ENCODE measurements at places on chromosomes 5 and 9.

- DNase-seq: no peak
Measured at GRCh38 chr5:39186289-39186688, 33.1 kb downstream of the FYB1 start.

GRCh38 chr5:63127054-63127453 is 548.4 kb downstream of the LRRC70 start:
- DNase-seq: no peak

- DNase-seq: peak; percentile 64
Measured at GRCh38 chr9:76394960-76395252, 680 bp upstream of the RFK start.

DNA sequence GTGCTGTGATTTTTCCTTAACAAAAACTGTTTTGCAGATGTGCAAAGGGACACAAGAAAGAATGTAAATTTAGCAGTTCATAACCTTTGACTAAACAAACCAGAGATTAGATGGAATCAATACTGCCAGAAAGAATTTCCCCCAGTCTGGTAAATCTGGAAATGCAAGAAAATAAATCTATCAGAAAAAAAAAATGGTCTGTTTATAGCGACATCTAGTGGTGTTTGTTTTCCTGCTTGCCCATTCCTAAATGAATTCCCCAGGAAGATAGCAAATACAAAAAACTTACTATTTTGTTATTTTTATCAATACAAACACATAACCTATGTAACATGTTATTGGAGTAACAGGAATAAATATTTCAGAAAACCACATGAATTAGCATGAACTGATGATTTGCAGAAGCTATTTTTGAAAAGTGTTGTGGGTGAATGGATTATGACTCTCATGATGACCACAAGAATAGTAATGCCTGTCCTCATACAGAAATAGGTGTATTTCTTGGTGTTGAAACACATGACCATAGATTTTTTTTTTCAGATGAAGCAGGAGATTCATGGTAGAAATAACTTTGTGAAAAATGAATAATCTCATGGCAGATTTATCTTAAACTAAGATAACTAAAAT is 1703.8 kb downstream of the MAT2B start:
- peak; percentile 1 for DNase-seq

- DNase-seq: no peak
Measured at GRCh38 chr9:133634081-133634691, 2.0 kb upstream of the DBH start.

- peak; percentile 70 for DNase-seq
Measured at GRCh38 chr5:77143998-77144836, 57.1 kb upstream of the ZBED3 start.

DNA sequence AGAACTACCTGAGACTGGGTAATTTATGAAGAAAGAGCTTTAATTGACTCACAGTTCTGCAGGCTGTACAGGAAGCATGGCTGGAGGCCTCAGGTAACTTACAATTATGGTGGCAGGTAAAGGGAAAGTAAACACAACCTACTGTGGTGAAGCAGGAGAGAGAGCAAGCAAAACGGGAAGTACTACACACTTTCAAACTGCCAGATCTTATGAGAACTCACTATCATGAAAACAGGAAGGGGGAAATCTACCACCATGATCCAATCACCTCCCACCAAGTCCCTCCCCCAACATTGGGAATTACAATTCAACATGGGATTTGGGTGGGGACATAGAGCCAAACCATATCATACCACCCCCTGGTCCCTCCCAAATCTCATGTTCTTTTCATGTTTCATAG is 58.7 kb upstream of the GPR151 start:
- no peak for DNase-seq

- no peak for DNase-seq
Measured at GRCh38 chr5:66888613-66889012, 292.4 kb downstream of the MAST4 start.

DNA sequence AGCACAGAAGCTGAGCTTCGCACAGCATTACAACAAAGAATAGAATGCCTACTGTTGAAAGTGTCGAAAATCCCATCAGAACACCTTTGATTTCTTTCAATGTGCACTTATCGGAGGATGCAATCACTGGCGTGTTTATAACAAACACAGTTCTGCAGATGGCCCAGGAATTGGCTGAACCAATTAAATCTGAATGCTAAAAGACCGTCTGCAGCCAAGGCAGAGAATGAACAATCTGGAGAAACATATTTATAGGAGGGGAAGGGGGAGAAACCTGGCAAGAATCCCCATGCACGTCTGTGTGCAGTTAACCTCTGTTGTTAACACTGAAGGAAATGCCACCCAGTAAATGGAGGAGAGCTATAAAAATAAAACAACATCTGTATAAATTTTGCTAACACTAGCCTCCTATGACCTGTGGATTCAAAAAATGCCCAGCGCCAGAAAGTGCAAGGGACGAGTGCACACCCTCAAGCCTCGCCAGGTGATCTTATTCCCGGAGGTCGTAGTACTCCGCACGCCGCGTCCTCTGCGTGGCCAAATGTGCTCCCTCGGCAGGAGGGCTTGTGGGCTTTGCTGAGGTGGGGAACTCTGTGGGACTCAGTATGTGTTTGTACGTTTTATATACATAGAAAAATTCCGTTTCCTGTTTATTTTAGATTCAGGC is 56.8 kb downstream of the PTCH1 start:
- DNase-seq: no peak

GRCh38 chr5:102974177-102974576 is 145.8 kb downstream of the GIN1 start:
- no peak for DNase-seq

GRCh38 chr9:87451149-87451548 is 46.5 kb upstream of the DAPK1 start:
- DNase-seq: no peak

GRCh38 chr9:114837923-114838322 is 32.1 kb upstream of the TNFSF15 start:
- no peak for DNase-seq

GRCh38 chr5:149195337-149195887 is 54.1 kb downstream of the ABLIM3 start:
- no peak for DNase-seq

- no peak for DNase-seq
Measured at GRCh38 chr9:15221746-15222145, 85.3 kb downstream of the TTC39B start.

GRCh38 chr9:92740969-92741368 is 23.7 kb downstream of the BICD2 start:
- no peak for DNase-seq

DNA sequence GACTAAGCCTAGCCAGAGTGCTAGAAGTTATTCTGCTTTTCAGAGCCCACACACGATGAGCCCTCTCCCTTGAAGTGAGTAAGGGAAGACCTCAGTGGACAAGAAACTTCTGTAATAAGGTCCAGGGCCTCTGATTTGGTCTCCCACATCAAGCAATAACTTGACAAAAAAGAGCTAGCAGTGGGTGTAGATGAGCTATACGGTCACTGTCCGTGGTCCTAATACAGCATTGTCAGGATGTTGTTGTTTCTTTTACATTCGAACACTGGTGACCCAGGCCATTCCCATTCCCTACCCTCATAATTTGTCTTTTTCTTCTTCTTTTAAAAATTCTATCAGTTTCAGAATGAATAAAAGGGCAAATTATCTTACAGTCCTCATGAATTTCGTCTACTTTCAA is 5.2 kb downstream of the PCSK1 start:
- DNase-seq: no peak

GRCh38 chr5:94239266-94239665 is 379.1 kb downstream of the KIAA0825 start:
- DNase-seq: no peak

DNA sequence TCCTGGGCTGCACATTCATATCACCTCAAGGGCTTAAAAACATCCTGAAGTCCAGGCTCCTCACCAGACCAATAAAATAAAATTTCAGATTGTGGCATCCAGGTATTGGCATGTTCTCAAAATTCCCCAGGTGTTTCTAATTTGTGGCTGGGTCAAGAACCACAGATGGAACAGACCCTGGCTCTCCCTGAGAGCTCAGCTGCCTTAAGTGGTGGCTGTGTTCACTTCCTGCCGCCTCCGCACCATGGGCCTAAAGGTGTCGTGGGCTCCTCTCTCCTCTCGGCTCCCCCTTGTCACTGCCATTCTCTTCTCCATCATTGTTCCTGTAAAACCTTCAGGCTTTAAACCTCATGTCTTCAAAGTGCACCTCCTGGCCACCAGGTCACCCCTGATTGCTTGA is 17.8 kb upstream of the CCNJL start:
- DNase-seq: no peak

DNA sequence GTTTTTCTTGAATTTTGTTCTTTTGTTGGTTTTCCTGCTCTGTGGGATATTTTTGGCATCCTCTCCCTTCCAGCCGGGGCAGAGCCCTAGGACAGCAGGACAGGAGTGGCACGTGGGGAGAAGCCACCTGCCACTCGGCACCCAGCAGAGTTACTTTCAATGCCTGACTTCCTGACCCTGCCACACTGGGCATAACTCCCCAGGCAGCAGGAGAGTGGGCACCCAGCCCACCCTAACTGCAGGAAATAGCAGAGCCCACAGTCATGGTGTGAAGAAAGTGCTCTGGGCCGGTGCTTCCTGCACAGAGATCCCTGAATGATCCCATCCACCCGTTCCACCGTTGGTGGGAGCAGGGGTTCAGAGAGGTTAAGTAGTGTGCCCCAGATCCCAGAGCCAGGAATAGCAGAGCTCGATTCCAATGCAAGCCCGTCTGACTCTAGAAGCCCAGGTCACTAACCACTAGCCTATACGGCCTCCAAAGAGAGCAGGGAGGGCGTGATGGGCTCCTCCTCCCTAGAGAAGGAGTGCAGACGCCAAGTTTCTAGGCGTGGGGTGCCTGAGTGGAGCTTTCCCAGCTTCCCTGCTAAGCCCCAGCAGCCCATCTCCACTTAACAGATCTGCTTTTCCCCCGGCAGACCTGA is 8.1 kb upstream of the NUP214 start:
- DNase-seq: no peak
